Activated CD8-positive, alpha-beta memory T cell treated with anti-CD3 and anti-CD28 coated beads for 4 hours (primary cell): ENCODE measurements at places on chromosomes 5 and 9.

DNA sequence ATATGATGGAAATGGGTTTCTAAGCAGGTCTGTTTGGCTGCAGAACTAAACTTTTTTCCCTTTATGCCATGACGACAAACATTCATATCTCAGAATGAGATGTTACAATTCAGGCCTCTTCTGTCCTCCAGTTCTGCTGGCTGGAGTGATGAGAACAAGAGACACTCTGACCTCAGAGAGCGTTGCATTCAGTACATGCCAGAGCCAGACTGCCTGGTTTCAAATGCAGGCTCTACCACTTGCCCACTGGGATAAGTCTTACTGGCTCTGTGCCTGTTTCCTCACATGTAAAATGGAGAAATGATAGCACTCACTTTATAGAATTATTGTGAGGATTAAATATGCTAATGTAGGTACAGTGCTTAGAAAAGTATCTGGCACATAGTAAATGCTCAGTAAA, 24.8 kb upstream of the TOMM5 start:
- DNase-seq = no peak

DNA sequence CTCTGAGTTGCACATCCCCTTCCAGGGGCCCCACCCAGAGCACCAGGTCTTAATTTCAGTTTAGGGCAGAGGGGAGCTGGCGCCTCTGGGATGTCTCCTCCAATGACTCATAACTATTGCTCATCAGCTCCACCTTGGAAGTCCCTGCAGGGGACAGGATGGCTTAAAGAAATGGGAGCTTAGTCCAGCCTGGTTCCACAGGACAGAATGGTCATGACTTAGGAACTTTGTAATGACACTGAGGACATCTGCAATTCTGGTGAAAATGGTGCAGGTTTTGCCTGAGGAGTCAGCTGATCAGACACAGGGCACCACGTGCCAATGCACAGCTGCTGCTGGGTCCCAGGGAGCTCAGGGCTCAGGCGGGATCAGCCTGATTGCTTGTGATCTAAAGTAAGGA, 16.4 kb upstream of the PPP1R26 start:
- no peak for DNase-seq

- no peak for DNase-seq
Measured at GRCh38 chr5:138369706-138370105, 17.2 kb downstream of the KDM3B start.

GRCh38 chr5:36733183-36733582, 126.8 kb downstream of the SLC1A3 start:
- DNase-seq = no peak

- DNase-seq = no peak
Measured at GRCh38 chr5:131550606-131551005, 84.4 kb downstream of the RAPGEF6 start.

DNA sequence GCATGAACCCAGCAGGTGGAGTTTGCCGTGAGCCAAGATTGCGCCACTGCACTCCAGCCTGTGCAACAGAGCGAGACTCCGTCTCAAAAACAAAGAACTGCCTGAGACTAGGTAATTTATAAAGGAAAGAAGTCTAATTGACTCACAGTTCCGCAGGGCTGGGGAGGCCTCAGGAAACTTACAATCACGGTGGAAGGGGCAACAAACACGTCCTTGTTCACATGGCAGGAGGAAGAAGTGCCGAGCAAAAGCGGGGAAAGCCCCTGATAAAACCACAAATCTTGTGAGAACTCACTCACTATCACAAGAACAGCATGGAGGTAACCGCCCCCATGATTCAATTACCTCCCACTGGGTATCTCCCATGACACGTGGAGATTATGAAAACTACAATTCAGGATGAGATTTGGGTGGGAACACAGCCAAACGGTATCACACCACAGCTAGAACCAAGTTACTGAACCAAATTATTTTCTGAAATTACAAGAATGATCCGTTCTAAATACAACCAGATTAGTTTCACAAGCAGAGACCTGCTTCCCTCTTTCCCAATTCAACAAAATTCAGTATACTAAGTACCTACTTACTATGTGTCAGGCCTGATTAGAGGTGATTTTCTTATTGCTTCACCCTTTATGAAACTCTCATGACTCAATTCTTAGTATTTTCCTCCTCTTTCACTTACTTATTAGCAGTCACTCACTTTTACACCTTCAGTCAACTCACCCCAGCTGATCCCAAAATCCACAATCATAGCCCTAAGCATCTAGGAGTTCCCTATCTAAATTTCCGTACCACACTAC, 8.4 kb downstream of the UBTD2 start:
- DNase-seq = no peak

DNA sequence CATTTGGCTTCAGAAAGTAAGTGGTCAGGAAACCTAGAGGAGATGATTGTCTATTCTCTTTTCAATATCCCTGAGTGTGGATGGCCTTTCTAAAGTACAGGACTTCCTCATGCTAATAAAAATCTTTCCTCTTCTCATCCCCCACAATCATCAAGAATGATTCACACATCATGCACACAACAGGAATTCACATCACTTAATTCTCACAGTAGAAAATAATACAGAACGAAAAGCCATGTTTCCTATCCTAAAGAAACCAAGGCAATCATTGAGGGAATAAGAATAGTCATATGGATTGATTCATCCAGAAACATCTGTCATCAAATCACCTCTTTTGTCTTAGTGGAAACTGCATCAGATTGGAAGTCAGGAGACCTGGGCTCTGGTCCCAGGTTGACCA, 203.1 kb upstream of the PIK3R1 start:
- no peak for DNase-seq

GRCh38 chr9:134054891-134055811, 12.7 kb downstream of the BRD3 start:
- no peak for DNase-seq

- DNase-seq = no peak
Measured at GRCh38 chr5:147557876-147558745, 48.2 kb upstream of the DPYSL3 start.

- no peak for DNase-seq
Measured at GRCh38 chr9:78542491-78543181, 245.7 kb downstream of the PSAT1 start.

GRCh38 chr5:80437326-80437725, 29.5 kb downstream of the ZFYVE16 start:
- no peak for DNase-seq

DNA sequence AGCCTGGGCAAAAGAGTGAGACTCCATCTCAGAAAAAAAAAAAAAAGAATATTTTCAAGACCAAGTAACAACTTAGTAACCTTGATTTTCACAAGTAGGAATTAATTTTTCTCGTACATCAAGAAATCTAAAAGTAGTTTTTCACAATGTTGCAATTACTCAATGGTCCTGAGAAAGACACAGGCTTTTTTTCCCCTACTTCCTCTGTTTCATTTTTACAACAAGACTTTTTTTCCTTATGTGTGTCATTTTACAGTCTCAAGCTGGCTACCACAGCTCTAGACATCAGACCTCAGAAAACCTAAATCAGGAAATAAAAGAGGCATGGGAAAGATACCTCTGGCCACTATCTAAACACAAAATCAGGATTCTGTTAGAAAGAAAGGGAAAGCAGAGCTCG, 45.9 kb downstream of the WDR36 start:
- DNase-seq = no peak

- no peak for DNase-seq
Measured at GRCh38 chr9:12162181-12162815, 530.9 kb upstream of the TYRP1 start.

- DNase-seq = no peak
Measured at GRCh38 chr5:57225553-57225952, 51.7 kb downstream of the GPBP1 start.

- DNase-seq = peak; percentile 16
Measured at GRCh38 chr5:115209279-115209678, 39.6 kb upstream of the TRIM36 start.

- no peak for DNase-seq
Measured at GRCh38 chr9:95509851-95510708, 6.7 kb downstream of the PTCH1 start.

DNA sequence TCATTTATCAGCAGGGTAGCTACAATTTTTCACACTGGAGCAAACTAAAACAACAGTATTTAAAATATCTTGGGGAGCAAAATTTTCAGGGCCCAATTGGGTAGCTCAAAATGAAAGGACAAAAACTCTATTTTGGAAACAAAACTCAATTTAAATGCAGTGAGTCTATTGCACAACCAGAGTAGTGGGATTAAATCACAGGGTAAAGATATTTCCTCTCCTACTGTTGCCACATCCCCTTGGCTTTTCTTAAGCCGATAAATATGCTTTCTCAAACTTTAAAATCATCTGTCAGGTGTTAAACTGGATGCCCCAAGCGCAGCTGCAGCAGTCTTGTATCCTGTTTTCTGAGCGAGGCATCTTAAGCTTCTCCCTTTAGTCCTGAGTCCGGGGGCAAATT, 1474.3 kb upstream of the CDH9 start:
- DNase-seq = no peak

GRCh38 chr5:72505016-72505415, 2.2 kb downstream of the ZNF366 start:
- DNase-seq = no peak

DNA sequence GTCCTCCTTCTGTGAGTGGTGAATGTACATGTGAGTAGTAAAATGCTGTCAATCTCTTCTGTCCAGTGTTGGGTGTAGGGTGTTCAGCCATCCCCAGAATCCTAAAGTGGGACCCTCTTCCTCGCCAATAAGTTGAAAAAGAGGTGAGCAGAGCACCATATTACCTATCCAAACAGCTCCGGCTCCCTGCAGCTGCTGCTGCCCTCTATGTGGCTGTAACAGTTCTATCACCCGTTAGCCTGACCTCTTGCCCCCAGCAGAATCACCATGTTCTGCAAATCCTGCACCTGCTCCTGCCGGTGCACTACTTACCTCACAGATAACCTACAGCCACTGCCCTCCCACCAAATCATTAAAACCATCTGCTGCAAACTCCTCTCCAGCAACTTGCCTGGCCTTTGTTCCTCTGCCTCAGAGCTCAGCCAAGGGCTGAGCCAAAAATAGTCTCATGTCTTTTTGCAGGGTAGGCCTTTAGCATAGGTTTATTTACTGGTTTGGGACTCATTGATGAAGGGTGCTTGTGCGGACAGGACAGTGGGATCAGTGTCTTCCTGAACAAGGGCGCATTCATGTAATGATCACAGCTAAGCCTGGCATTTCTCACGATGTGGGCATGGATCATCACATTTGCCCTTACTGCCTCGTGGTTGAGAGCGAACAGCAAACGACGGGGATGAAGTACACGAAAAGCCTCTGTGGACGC, 49.6 kb upstream of the CCL21 start:
- no peak for DNase-seq

- no peak for DNase-seq
Measured at GRCh38 chr9:114274217-114274616, 48.7 kb upstream of the ORM1 start.

DNA sequence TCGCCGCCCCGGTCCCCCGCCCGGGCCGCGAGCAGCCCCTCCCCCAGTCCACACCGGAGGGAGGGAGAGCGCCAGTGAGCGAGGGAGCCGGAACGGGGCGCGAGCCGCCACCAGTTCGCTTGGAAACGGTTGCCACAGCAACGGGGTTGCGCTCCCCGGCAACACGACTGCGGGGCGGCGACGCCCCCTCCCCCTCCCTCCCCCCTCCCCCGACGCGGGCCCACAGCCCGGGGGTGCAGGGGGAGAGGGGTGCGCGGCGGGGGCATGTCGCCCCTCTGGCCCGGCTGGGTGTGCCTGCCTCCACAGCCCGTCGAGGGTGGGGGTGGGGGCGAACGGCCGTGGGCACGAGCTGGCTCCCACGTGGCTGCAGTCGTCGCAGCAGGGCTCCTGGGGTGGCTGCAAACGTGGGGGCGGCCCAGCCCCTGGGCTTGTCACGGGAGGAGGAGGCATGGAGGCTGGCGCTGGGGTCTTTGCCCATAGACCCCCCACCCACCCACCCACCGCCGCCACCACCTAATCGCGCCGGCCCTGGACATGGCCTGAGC, 524 bp downstream of the PRR7 start:
- DNase-seq = peak; percentile 45

- no peak for DNase-seq
Measured at GRCh38 chr9:112599732-112600131, 113.1 kb downstream of the KIAA1958 start.

DNA sequence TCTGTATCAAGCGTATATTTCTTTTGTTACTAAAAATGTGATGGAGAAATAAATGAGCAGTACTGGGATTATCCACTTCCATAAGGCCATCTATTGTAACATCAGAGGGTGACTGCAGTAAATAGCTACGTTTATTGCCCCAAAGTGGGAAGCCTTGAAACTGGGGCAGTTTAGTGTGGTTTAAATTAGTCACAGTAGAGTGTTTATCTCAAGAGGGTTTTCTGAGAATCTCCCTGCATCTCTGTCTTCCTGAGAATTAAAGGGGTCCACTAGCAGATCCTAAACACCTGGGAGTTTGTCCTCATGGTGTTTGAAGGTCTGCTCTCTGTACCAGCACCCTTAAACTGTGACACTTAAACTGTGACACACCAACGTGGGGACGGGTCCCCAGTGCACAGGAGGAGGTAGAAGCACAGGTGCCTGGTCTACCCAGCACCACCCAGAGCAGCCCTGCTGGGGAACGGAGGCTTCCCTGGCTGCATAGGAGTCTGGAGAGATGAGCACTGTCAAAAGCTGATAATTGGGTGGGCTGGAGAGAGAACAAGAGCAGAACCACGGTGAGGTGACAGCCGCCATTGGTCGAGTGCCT, 25.2 kb downstream of the PRRC2B start:
- DNase-seq = no peak

DNA sequence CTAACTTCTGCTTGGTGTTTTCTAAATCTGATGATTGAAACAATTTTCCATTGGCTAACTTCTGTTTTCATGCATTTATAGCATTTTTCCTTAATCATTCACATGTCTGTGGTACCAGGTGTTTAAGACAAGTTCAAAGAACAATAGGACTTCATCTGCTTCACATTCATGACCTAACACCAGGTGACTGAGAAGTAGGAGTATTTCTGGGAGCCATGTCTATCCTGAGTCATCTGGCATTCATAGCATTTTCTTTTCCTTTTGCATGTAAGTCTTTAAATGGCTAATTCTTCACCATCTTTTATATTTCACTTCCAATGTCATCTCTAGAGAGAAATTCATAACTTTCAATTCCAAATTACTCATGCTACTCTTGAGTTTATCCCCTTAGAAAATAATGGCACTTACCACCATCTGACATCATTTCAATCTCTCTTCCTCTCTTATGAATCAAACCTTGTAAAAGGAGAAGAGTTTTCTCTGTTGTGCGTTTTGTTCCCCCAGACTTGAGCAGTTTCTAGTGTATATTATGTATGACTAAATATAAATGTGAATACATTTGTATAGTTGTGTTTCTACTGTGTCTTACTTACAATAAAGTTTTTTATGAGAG, 1196.1 kb upstream of the CDH9 start:
- no peak for DNase-seq
